ENCODE measurements at places on chromosomes 3 and 15.

DNA sequence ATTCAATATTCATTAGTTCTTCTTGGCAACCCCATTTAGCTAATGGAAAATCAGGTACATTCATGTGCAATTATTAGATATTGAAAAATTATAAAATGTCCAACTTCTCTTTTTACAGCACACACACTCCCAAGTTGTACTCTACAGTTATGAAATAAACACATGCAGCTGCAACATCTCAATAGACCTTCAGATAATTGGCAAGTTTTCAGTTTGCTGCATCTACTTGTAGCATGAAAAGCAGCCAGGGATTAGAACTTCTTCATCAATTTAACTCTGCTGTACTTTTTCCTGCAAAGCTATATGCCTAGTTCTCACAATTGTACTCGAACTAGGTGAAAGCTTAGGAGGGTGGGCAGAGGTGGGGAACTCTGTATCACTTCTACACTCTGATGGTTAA lies 46.6 kb upstream of the FHIT start:
- no peaks in the 10 kb centered on the region for H3K4me1 ChIP-seq
- no peaks in the 10 kb centered on the region for H3K36me3 ChIP-seq
- H3K27me3 ChIP-seq = no peaks in the 10 kb centered on the region
- H3K4me3 ChIP-seq = no peak overlapping the region

GRCh38 chr3:106617276-106617675 lies 748.5 kb upstream of the CBLB start:
- no peak overlapping the region for H3K4me3 ChIP-seq
- no peaks in the 10 kb centered on the region for H3K27me3 ChIP-seq
- no peaks in the 10 kb centered on the region for H3K36me3 ChIP-seq

DNA sequence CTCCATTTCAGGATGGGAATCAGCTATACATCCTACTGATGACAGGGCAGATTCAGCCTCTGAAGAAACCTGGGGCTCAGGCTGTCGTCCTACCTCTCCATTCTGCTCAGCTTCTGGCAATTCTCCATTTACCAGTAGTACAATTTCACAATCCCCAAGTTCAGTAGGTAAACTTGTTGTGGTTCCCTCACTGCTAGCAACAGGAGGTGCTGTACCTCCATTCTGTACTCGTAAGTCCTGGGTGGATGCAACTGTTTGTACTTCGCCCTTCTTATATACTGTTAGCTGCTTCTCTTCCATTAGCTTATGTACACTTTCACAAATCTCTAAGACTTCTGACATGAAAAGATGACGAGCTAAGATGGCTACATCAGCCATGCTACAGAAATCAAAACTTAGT lies 11.6 kb downstream of the ZBTB11 start:
- H3K4me3 ChIP-seq = no peak overlapping the region
- no peaks in the 10 kb centered on the region for H3K27me3 ChIP-seq
- no peak overlapping the region for H3K27ac ChIP-seq
- H3K36me3 ChIP-seq = peaks cover 89% of the 10 kb centered on the region

- DNase-seq = no peak
- no peak overlapping the region for H3K27ac ChIP-seq
Measured at GRCh38 chr15:26325495-26325894, 447.4 kb downstream of the GABRB3 start.

- no peak for DNase-seq
- peaks cover 56% of the 10 kb centered on the region for H3K27me3 ChIP-seq
- H3K36me3 ChIP-seq = no peaks in the 10 kb centered on the region
- no peak overlapping the region for H3K27ac ChIP-seq
- peaks cover 5% of the 10 kb centered on the region for H3K4me1 ChIP-seq
Measured at GRCh38 chr15:64753480-64754185, 21.8 kb downstream of the RBPMS2 start.

- peaks cover 15% of the 10 kb centered on the region for H3K36me3 ChIP-seq
- DNase-seq = no peak
- H3K4me3 ChIP-seq = peak overlapping the region; percentile 2
- no peaks in the 10 kb centered on the region for H3K27me3 ChIP-seq
- peak overlapping the region; percentile 82 for H3K27ac ChIP-seq
Measured at GRCh38 chr15:50259276-50259675, 6.2 kb downstream of the HDC start.

- H3K4me3 ChIP-seq = no peak overlapping the region
- H3K27ac ChIP-seq = no peak overlapping the region
- H3K4me1 ChIP-seq = no peaks in the 10 kb centered on the region
- DNase-seq = no peak
- no peaks in the 10 kb centered on the region for H3K36me3 ChIP-seq
Measured at GRCh38 chr3:12229896-12230295, 59.0 kb upstream of the PPARG start.

GRCh38 chr15:74548241-74548640 lies 7.2 kb downstream of the ARID3B start:
- peaks cover 47% of the 10 kb centered on the region for H3K36me3 ChIP-seq
- H3K27ac ChIP-seq = no peak overlapping the region
- no peaks in the 10 kb centered on the region for H3K27me3 ChIP-seq
- DNase-seq = no peak
- no peak overlapping the region for H3K4me3 ChIP-seq

DNA sequence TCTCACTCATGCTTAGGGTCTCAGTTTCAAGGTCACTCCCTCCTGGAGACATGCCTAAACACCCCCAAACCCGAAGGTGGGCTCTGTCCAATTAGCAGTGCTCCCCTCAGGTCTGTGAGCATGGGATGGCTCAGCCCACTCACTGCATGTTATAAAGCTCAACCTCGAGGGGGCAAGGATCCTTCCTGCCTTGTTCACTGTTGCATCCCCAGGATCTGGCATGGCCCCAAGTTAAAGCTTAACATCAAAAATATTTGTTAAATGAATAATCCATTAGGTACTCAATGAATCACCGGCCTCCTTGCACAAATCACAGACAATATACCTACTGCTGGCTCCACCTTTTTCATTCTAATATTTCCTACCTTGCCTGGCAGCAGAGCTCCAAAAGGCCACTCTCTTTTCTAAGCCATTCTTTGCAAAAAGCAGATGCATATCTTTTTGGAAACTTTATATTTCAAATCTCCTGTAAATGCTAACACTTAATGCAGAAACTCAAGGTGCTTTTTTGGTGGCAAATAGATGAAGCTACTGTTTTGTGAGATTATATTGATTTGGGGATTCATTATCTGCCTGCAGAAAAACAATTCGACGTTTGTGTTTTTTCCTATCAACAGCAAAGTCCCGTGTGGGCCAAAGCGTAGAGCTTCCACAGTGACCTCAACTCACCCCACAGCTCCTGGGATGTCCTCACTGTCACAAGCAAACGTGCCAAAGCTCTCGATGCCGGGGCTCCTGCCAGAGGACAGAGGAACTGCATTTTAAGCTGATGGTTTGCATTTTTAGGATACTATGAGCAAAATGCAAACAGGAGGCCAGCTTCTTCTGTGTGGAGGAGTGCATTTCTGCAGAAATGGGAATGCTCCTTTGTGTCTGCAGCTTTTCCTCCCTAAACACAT lies 35.4 kb downstream of the PCOLCE2 start:
- no peak overlapping the region for H3K27ac ChIP-seq
- H3K4me1 ChIP-seq = no peaks in the 10 kb centered on the region
- no peaks in the 10 kb centered on the region for H3K36me3 ChIP-seq
- no peak overlapping the region for H3K4me3 ChIP-seq
- H3K27me3 ChIP-seq = peaks cover 29% of the 10 kb centered on the region

GRCh38 chr15:97030251-97030650 lies 699.8 kb downstream of the NR2F2 start:
- H3K4me3 ChIP-seq = no peak overlapping the region
- no peaks in the 10 kb centered on the region for H3K36me3 ChIP-seq
- no peaks in the 10 kb centered on the region for H3K27me3 ChIP-seq
- H3K27ac ChIP-seq = no peak overlapping the region
- DNase-seq = no peak

GRCh38 chr15:85088300-85088699 lies 106.6 kb downstream of the PDE8A start:
- H3K27me3 ChIP-seq = no peaks in the 10 kb centered on the region
- H3K4me3 ChIP-seq = no peak overlapping the region
- no peak overlapping the region for H3K27ac ChIP-seq
- no peak for DNase-seq
- peaks cover 25% of the 10 kb centered on the region for H3K36me3 ChIP-seq

Measured in effector memory CD8-positive, alpha-beta T cell (primary cell).